Activated CD4-positive, alpha-beta memory T cell treated with anti-CD3 and anti-CD28 coated beads for 36 hours (primary cell): ENCODE measurements at places on chromosomes 1 and 21.
A peak's percentile ranks its signal among the peaks of the same experiment; 100 is the strongest.

DNA sequence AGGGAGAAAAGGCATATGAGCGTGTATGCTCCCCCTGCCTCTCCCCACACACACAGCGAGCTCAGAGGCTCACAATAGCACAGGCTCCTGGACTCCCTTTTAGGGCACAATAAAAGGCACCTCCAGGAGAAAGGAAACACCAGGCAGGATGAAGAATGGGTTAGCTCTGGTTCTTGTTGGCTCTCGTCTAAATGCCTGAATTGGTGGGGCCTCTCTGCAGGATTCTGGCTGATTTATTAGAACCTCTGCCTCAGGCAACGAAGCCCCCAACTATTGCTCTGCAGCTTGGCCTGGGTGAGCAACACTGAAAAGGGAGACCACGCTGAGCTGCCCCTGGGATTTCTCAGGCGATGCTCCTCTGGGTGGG is 590.9 kb upstream of the PLXNA2 start:
- no peak for DNase-seq

GRCh38 chr1:235327559-235328270 is at the start of gene ARID4B:
ARID4B (minus strand) TSS chr1:235328179; CDS start chr1:235326919, 1,260 bp downstream.
- no peak for DNase-seq

DNA sequence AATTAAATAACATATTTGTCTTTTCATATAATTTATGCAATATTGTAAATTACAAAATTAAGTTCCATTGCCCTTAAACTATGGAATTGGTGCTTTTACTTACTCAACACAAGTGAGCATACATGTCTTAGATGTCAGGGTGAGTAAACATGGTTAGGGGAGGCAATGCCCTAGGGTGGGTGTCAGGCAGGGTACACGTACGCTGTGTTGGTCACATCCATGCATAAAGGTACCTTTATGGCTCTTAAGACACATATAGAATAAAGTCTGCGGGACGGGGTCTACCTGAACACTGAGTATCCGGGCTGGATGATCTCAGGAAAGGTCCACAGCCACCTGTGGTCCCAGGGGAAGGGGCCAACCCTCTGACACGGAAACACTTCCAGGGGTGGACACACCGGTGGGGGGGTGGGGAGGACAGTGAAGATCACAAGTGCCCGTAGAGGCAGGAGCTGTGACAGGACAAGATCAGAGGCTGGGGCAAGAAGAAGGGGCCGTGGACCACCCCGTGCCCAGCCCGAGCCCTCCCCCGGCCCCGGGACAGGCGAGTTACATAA is 720 bp downstream of the LIN9 start:
- DNase-seq = peak; percentile 43

GRCh38 chr21:44267655-44268142 is 6.0 kb upstream of the DNMT3L start:
- peak; percentile 36 for DNase-seq
